ENCODE measurements at places on chromosomes 6 and 20. TPM values are rescaled to one million over a fixed set of nuclear protein-coding genes. Genes with fewer than 3 reads are reported as not detected.

DNA sequence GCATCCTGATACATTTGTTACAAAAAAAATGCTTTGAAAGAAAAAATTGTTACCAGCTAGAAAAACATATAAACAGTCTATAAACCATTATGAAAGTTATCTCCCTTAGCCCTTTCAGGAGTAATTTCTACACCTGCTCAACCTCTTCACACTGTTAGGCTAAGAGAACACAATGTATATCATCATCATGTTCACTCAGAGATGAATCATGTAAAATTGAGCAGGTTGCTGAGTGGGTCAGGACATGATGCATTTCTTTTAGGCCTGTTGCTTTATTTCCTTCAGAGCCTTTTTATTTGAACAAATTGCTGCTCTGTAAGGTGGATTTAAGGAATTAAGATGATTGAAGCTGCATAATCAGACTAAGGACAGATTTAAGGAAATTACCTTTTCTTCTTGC is 531.3 kb upstream of the MAN1A1 start:
- H3K4me3 ChIP-seq = no peak overlapping the region
- no peak overlapping the region for H3K27ac ChIP-seq
- H3K27me3 ChIP-seq = no peaks in the 10 kb centered on the region
- no peak for DNase-seq
- no peaks in the 10 kb centered on the region for H3K36me3 ChIP-seq

CLIC5 gene
- 3.4 TPM for total RNA-seq

DNA sequence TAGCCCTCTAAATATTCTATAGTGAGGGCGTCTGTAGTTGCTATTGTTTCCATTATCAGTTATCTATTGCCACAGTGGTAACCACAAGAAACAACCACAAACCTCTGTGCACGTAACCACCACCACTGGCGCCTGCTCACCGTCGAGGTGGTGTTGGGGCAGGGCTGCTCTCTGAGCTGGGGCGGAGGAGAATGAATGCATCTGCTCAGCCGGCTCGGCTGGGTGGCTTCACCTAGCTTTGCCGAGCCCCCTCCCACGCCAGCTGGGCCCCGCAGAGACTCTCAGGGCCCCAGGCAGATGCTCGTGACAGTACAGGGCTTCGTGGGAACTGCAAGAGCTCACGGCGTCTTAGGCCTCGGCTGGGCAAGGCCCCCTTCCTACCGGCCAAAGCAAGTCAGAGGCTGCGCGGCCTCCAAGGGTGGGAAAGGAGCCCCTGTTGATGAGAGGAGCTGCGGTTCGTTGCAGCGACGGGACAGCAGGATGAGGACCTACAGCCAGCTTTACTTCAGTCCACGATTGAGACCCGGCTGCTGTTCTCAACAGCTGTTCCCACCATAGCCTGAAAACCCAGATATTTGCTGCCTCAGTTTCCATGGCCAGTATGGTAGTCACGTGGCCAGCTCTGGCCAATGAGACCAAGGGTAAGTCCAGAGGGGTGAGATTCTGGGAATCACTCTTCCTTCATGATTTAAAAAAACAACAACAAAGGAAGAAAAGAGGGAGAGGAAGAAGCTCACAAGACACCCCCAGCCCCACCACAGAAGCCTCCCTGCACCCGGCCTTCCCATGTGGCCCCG is 120.2 kb upstream of the AFDN start:
- no peak overlapping the region for H3K27ac ChIP-seq
- H3K4me1 ChIP-seq = no peaks in the 10 kb centered on the region
- no peaks in the 10 kb centered on the region for H3K36me3 ChIP-seq
- no peaks in the 10 kb centered on the region for H3K27me3 ChIP-seq

DNA sequence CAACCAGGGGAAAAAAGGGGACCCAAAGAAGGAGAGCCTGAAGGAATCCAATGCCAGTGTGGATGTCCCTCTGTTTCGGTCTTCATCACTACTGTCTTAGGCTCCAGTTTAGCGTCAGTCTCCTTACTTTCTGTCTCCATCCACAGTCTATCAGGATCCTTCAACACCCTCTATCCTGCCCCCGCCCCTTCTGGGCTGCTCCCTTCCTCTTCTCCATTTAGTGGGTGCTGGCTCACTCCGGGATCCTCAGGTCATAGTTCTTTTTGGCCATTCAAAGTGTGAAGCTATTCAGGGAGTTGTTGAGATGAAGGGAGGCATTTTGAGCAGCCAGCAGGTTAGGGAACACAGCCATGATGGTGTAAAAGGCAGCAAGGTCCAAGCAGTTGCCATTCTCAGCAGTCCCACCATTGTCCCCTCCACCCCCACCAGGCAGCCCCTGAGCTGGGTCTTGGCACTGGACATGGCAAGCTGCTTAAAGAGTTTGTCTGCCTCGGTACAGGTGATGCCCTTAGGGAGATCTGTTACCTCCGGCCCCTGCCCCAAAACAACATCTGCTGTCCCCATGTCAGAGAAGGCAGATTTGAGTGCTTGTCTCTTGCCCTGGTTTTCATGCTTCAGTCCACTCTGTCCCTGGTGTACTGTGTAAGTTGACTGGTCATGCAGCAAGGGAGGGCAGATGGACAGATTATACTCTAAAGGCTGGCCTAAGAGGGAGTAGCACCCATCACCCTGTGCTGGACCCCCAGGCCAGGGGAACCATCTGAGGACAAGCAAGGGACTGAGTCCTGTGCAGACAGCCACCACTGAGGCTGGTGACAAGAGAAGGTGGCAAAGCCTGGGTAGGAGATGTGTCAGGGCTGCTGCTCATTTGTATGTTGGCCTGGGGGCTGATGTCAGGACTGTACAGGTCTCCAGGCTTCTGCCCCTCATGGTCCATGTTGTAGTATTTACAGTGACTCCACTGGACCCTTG is 842.0 kb downstream of the HACE1 start:
- H3K27me3 ChIP-seq = no peaks in the 10 kb centered on the region
- H3K27ac ChIP-seq = no peak overlapping the region
- no peaks in the 10 kb centered on the region for H3K36me3 ChIP-seq

- no peak for DNase-seq
- H3K4me1 ChIP-seq = peaks cover 25% of the 10 kb centered on the region
- peak overlapping the region; percentile 24 for H3K27ac ChIP-seq
- no peaks in the 10 kb centered on the region for H3K27me3 ChIP-seq
- H3K36me3 ChIP-seq = no peaks in the 10 kb centered on the region
These were observed 73.1 kb downstream of the NDUFAF5 start for GRCh38 chr20:13857961-13858360.

- H3K36me3 ChIP-seq = no peaks in the 10 kb centered on the region
- H3K4me1 ChIP-seq = no peaks in the 10 kb centered on the region
- no peak overlapping the region for H3K4me3 ChIP-seq
These were observed 1296.6 kb downstream of the EPHA7 start for GRCh38 chr6:92122746-92123145.

GRCh38 chr20:59024111-59024530 is 4.9 kb downstream of the TUBB1 start:
- DNase-seq = no peak
- peaks cover 26% of the 10 kb centered on the region for H3K4me1 ChIP-seq
- H3K36me3 ChIP-seq = no peaks in the 10 kb centered on the region

DNA sequence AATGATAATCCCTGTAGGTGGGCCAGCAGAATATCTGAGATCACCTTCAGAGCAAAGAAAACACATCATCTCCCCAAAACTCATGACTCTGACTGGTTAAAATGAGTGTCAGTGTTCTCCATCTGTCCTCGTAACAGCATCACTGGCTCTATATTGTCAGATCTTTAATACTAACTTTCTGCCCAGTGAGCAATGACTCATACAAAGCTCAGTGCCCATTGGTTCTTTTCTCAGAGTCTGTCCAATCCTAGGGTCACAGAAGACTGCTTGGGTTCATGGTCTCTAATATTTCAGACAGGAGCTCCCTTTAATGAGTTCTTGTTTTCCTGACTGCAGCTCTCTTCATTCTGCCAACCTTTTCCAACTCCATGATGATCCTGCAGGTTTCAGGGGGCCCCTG is 36.4 kb downstream of the HLA-DPB1 start:
- H3K4me1 ChIP-seq = no peaks in the 10 kb centered on the region
- H3K27ac ChIP-seq = no peak overlapping the region
- no peaks in the 10 kb centered on the region for H3K36me3 ChIP-seq
- H3K4me3 ChIP-seq = no peak overlapping the region

- DNase-seq = no peak
- H3K36me3 ChIP-seq = no peaks in the 10 kb centered on the region
- H3K27ac ChIP-seq = no peak overlapping the region
- no peaks in the 10 kb centered on the region for H3K4me1 ChIP-seq
- no peak overlapping the region for H3K4me3 ChIP-seq
- H3K27me3 ChIP-seq = no peaks in the 10 kb centered on the region
These were observed 438.4 kb upstream of the SPTLC3 start for GRCh38 chr20:12570371-12570770.

DNA sequence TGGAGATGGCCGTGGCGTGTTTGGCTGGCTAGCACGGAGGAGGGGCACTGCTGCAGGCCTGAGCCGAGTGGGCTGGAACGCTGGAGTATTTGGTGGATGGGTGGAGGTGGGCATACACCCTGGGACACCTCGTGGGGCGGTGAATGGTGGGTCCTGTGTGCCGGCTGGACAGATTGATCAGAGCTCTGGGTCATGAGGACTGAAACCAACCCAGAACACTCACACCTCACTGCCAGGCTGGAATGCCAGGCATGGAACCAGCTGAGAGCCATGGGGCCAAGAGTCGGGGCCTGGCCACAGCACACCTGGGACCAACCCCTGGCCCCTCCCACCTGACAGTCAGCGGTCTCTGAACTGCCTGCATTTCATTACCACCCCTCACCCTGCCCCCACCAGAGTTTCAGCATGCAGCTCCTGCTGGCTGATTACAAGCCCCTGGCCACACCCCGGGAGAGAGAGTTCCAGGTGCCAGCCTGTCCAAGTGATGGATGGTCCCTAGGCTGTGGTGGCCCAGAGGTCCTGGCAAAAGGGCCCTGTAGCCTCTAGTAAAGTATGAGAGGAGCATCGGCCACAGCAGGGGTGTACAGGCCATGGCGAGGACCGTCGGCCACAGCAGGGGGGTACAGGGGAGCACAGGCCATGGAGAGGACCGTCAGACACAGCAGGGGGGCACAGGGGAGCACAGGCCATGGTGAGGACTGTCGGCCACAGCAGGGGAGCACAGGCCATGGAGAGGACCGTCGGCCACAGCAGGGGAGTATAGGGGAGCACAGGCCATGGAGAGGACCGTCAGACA is 3.3 kb downstream of the NPBWR2 start:
- DNase-seq = no peak
- no peaks in the 10 kb centered on the region for H3K36me3 ChIP-seq
- no peak overlapping the region for H3K27ac ChIP-seq
- no peak overlapping the region for H3K4me3 ChIP-seq

DNA sequence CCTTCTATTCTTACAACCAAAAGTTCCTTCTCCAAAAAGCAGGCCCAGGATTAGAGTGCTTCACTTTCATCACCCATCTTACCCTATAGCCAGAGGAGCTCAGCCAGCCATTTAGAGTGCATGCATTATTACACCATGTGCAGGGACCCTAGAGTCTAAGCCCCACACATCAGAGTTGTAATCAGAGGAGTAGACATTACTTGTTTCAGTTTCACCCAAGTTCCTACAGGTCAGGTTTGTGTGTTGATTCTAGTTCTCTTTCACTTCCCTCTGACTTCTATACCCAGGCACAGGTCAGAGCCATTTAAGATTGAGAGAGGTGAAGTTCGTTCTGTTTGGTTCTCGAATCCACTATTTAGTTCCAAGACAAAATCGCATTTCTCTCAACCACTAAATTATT is 16.3 kb upstream of the ARFGEF3 start:
- no peak for DNase-seq
- H3K27me3 ChIP-seq = no peaks in the 10 kb centered on the region
- no peak overlapping the region for H3K4me3 ChIP-seq
- no peak overlapping the region for H3K27ac ChIP-seq

- peaks cover 26% of the 10 kb centered on the region for H3K4me1 ChIP-seq
- H3K4me3 ChIP-seq = peak overlapping the region; percentile 77
- peak overlapping the region; percentile 81 for H3K27ac ChIP-seq
- H3K27me3 ChIP-seq = no peaks in the 10 kb centered on the region
These were observed 734 bp downstream of the FAM110A start for GRCh38 chr20:834151-834746.

- DNase-seq = no peak
- no peaks in the 10 kb centered on the region for H3K36me3 ChIP-seq
- no peaks in the 10 kb centered on the region for H3K27me3 ChIP-seq
- H3K27ac ChIP-seq = no peak overlapping the region
- H3K4me3 ChIP-seq = peak overlapping the region; percentile 21
- no peaks in the 10 kb centered on the region for H3K4me1 ChIP-seq
These were observed 36.4 kb upstream of the HLA-C start for GRCh38 chr6:31308050-31308844.

Measured in vagina (tissue), 2 donors.